ENCODE measurements at places on chromosomes 16 and 17.

GRCh38 chr17:2551493-2551892 is 39.8 kb upstream of the METTL16 start:
- DNase-seq: no peak

- no peak for DNase-seq
These were observed 408.7 kb downstream of the SLC39A11 start for GRCh38 chr17:72683506-72684404.

GRCh38 chr16:58020628-58021521 is 4.7 kb upstream of the MMP15 start:
- DNase-seq: no peak

DNA sequence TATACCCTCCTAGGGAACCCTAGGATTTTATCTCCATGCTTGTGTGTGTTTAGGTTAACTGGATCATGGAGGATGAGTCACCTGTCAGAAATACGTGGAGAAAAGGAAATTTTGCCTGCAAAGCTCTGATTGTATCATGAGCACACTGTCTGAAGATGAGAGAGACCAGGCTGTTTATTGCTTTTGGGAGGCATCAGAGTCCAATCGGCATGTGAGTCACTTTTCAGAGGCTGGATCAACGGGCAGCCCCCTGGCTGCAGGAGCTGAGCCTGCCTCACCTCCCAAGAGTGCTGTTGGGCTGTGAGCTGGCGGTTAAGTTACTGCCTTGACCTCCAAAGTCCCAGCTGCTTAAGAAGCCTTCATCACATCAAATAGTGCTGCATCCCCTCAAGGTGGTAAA is 41.5 kb upstream of the MED9 start:
- DNase-seq: no peak

DNA sequence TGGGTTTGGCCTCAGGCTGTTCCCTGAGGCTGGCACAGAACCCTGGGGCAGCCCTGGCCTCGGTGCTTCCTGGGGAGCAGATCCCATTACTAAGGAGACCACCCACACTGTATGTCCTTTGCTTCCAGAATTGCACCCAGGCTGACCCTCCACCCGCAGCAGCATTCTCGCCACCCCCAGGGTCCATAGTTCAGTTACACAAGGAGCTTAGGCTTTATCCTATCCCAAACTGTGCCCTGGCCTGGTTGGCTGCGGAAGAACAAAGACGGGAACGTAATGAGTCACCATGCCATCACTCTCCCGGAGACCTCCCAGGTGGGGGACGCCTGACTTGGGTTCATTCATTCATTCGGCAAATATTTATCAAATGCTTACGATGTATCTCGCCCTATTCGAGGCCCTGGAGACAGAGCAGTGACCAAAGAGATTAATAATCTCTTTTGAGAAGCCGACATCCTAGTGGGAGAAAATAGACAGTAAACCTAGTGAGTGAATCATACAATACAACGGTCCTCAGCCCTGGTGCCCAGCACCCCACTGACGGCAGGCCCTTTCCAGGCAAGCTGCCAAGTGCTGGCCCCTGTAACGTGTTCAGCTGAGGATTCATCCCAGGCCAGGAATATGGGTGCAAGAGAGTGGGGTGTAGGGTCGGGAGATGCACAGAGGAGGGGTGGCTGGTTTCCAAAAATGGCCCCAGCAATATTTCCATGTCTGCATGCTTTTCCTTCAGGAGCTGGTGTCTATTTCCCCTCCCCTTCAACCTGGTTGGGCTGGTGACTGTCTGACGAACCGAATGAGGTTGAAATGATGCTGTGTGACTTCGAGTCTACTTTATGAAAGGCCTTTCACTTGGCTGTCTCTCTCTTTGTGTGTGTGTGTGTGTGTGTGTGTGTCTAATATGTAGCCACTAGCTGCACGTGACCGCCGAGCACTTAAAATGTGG is 134.2 kb downstream of the MGAT5B start:
- no peak for DNase-seq

DNA sequence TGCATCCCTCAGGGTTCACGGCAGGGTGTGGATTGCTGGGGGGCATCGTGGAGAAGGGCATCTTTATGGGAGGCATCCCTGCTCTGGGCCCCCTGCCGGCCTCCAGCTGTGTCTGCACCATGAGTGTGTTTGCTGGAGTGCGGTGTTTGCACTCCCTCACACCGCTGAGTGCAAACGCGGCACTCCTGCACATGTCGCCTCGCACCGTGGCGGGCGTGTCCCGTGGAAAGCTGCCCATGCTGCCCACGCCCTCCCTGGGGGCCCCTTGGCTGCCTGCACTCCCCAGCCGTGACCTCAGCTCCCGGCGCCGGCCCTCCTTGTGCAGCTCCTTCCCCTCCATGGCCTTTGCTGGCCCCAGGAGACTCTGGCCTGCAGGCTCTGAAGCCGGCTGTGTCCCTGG is 74.6 kb upstream of the ZNF750 start:
- no peak for DNase-seq

GRCh38 chr16:15775209-15775608 is 81.6 kb downstream of the MYH11 start:
- no peak for DNase-seq

DNA sequence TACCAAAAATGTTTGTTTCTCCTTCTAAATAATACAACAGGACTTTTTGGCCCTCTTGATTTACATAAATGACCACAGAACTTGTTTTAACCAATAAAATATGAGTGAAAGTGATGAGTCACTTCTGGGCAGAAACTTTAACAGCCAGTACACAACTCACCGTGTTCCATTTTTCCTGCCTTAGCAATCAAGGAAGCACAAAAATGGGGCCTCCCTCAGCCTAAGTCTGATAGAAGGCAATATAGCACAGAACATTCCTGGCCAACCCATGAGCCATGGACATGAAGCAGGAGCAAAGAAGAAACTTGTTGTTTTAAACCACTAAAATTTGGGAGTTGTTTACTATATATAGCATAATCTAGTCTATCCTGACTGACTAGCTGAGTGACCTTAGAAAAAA is 61.1 kb upstream of the MTMR4 start:
- no peak for DNase-seq

DNA sequence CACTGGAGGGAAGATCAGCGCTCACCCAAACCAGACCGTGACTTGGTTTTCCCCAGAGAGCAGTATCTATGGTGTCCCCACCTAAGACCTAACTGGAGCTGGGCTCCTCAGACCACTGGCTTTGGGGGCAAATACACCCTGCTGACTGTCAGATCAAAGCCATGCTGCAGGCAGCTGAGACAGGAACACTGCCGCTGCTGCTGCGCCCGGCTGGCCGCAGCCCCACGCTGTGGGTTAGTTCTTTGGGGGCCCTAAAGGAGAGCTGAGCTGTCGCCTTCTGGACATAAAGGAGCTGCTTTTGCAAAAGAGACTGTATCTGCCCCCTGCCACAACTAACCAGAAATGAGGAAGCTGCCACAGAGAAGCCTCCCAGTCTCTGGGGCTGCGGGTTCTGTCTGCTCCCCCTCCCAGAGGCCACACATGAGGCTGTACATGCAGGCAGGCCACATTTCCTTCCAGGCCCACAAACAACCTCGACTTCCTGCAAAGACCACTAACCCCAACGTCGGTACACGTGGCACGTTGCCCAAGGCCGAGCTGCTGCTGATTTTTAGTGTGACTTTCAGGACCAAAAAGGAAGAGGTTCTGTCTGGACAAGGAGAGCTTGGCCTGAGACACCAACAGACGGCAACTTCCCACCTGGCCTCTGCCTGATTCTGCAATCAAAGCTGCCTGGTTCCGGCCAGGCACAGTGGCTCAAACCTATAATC is 18.2 kb upstream of the ABR start:
- no peak for DNase-seq

GRCh38 chr17:48198950-48199541 is 91.5 kb downstream of the SNX11 start:
- no peak for DNase-seq

DNA sequence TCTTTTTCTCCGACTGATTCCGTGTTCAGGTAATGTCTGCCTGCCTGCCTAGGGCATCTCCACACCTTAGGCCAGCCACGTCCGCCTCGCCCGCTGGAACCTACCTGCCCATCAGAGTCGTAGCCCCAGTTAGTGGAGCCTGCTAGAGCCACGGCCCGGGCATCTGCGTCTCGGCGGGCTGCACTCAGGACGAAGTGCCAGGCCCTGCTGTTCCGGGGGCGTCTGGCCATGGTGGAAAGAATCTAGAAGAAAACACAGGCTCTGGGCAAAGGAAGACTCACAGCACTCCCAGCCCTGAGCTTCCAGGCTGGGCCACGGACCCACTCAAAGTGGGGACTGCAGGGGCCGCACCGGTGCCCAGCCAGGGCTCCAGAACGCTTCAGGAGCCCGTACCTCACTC is 1.1 kb downstream of the SPSB3 start:
- no peak for DNase-seq

DNA sequence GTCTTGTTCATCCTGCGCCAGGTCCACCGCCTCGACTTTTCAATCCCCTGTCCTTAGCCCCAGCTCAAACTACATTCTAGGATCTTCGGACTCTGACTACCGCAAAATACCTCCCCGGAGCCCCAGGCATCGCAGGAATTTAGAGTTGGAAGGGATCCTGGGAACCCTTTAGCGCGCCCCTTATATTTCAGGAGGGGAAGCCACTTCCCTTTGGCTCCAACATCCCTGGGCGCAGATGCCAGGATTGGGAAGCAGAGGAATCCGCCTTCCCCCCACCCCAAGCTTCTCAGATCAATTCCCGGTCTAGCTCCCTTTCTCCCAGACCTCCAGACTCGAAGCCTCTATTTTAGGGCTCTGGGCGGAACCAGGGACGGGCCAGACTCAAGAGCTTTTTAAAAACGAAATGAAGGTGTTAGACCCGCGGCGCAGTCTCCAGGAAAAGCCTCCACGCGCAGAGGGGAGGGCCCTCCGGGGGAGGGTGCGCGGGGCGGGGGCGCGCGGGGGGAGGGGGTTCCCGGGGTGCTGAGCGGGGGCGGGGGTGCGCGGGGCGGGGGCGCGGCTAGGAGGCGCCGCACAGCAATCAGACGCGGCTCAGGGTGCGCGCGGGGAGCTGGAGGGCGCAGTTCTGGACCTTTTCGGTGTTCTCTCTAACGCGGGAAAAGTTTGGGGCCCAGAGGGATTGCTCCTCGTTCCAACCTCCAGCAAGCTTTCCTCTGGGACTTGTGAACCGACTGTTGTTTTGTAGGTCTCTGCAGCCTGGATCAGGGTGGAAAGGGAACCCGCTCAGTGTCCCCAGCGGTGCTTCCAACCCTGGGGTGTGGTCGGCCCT is 1.6 kb downstream of the AHSP start:
- no peak for DNase-seq

GRCh38 chr16:87918338-87918737 is 18.0 kb downstream of the CA5A start:
- DNase-seq: no peak

GRCh38 chr17:18921912-18922451 is 30.0 kb upstream of the SLC5A10 start:
- no peak for DNase-seq

DNA sequence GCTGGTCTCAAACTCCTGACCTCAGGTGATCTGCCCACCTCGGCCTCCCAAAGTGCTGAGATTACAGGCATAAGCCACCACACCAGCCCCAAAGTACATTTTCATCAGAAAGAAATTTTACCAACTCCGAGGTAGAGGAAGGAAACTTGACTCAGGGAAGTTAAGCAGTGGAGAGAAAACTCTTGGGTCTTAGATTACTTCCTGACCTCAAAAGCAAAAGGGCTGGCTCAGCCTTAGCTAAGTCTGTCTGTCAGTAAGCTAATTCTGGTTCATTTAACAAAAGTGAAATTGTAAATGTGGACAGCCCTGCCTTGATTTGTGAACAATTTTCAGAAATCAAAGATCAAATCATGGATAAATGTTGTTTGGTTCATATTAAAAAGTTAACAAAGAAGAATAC is 30.6 kb downstream of the MAP2K6 start:
- no peak for DNase-seq

DNA sequence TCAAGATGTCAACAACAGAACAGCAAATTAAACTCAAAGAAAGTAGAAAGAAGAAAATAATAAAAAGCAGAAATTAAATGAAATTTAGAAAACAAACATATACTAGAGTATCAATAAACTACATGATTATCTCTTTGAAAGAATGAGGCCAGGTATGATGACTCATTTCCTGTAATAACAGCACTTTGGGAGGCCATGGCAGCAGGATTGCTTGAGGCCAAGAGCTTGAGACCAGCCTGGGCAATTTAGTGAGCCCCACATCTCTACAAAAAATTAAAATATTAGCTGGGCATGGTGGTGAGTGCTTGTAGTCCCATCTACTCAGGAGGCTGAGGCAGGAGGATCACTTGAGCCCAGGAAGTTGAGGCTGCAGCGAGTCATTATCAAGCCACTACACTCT is 232.5 kb downstream of the RAB11FIP4 start:
- no peak for DNase-seq

DNA sequence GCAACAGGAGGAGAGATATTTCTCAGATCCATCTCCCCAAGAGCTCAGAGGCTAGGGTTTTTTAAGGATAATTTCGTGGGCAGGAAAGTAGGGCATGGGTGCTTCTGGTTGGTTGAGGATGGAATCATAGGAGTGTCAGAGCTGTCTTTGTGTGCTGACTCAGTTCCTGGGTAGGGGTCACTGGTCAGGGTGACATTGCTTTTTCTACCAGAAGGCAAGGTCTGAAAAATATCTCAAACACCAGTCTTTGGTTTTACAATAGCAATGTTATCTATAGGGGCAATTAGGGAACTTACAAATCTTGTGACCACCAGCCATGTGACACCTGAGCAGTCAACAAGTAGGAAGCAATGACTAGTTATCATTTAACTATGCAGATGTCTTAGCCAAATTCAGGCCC is 82.9 kb upstream of the DYNLRB2 start:
- no peak for DNase-seq

- peak; percentile 50 for DNase-seq
These were observed 79.9 kb downstream of the GPRC5B start for GRCh38 chr16:19804538-19805323.

GRCh38 chr16:89266521-89267134 is 49.1 kb downstream of the ZNF778 start:
- no peak for DNase-seq

DNA sequence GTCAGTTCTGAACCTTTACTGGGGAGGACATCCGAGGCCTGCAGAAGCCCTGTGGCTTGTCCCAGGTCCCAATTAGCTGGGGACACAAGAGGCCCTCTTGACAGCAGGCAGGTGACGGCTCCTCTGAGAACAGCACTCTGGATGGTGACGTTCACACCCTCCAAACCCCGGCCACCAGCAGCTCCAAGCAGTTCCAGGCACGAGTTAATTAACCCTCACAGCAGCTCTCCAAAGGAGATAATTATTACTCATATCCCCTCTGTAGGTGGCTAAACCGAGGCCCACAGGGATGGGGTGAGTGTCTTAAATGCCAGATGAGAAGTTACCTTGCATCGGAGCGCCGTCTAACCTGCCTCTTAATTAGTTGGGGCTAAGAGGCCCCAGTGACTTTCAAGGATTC is 168.9 kb upstream of the CIBAR2 start:
- DNase-seq: no peak

- no peak for DNase-seq
These were observed 54.3 kb downstream of the ELAC2 start for GRCh38 chr17:12963505-12963904.

DNA sequence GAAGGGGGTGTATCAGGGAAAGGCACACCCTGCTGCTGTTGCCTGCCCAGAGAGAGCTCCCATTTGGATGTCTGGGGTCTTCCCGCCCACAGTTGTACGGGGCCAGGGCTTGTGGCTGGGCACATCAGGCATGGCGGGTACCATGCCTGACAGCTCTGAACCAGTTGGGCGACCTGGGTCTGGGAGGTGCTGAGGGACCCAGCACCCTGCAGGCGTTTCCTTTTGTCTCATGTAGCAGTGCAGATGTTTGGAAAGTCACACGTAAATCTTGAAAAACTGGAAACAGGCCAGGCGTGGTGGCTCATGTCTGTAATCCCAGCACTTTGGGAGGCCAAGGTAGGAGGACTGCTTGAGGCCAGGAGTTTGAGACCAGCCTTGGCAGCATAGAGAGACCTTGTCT is 8.4 kb upstream of the JPT2 start:
- DNase-seq: no peak

- DNase-seq: no peak
These were observed 9.1 kb upstream of the MMD start for GRCh38 chr17:55430541-55431288.

All from type B pancreatic cell (in vitro differentiated cells).